ENCODE measurements at places on chromosomes 7 and 10. TPM values are rescaled to one million over a fixed set of nuclear protein-coding genes. Genes with fewer than 3 reads are reported as not detected.

GRCh38 chr7:45215601-45216062 is 58.0 kb downstream of the RAMP3 start:
- no peak for DNase-seq

The PRF1 gene
- 0.81 TPM for total RNA-seq

The MYPN gene
- total RNA-seq: 86.3 TPM

- peak; percentile 45 for DNase-seq
Measured at GRCh38 chr10:103671126-103671895, 177.8 kb downstream of the NEURL1 start.

- DNase-seq: no peak
Measured at GRCh38 chr7:139743967-139744767, 33.6 kb downstream of the HIPK2 start.

GRCh38 chr10:62817766-62818425 is 1.7 kb upstream of the EGR2 start:
- peak; percentile 72 for DNase-seq

The H2BK1 gene
- not detected for total RNA-seq

The CRHR2 gene
- total RNA-seq: 0.46 TPM

DNA sequence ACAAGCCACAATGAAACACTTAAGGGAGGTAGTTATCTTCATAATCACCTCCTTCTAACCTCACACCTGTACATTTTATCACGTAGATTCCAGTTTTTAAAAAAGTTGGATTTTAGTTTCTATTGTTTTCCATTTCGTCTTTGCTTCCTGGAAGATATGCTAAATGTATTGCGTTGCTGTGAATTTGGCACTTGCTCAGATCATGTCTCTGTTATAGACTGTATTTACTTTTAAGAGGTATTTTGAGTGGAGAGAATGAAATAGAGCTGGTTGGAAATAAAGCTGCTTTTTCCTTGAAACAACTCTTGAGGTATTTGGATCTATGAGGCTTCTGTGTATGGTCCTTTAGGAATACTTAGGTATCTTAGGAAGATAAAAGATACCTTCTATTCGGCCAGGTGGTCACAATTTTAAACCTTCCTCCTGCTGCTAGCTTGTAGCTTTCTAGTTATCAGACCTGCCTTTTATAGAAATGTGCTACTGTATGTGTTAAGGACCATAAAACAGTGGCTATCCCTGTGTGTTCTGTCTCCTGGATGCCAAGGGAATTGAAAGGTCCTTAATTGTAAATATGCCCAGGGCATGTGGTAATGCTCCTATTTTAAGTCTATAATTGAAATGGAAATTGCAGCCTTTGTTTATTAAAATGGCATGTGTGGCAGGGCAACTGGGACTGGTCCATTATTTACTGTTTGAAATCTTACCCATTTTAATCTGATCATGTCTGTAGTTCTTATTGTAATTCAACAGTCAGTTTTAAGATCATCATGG is 147.7 kb downstream of the SND1 start:
- no peak for DNase-seq

- no peak for DNase-seq
Measured at GRCh38 chr7:80584778-80585177, 53.7 kb upstream of the CD36 start.

The SEMA3A gene
- 13.1 TPM for total RNA-seq

DNA sequence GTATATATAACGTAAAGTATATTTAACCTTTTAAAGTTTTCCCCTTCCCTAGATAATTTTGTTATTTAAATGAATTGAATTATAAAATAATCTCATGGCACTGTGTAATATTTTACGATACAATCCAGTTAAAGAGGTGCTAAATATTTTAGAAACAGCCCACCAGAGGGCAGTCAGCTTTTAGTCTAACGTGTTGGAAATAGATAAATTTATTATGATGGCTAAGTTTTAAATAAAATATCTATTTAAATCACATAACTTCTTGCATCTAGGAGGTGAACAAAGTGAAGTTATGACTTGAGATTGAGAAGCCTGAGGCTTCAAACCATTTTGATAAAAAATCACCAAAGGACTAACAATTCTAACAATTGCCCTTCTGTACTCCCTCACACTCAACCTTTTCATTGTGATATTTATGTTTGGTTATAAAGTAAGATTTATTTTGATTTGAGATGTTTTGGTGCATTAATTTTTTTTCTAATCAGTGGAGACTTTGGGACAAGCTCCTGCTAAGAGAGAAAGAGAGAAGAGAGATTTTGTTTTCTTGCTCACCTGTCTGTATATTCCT is 171.5 kb upstream of the SP4 start:
- no peak for DNase-seq

GRCh38 chr10:106997721-106998120 is 166.8 kb downstream of the SORCS1 start:
- DNase-seq: peak; percentile 54

GRCh38 chr7:71236230-71237105 is 104.5 kb downstream of the GALNT17 start:
- DNase-seq: no peak

DNA sequence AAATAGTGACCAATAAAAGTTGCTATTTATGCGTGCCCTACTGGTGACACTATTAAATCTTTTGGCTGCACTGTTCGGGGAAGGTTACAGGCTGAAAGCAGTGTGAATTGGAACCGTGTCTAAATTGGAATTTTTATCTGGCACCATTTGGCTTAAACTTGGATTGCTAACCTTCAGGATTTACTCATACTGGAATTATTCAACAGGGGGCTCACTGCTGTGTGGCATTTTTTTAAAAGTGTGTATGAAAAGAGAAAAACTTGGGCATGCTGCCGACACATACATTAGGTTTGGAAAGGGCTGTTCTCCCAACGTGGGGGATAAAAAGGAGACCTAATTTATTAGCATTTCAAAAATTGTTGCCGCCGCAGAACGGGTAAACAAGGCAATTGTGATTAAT is 537.9 kb upstream of the MGMT start:
- DNase-seq: no peak

DNA sequence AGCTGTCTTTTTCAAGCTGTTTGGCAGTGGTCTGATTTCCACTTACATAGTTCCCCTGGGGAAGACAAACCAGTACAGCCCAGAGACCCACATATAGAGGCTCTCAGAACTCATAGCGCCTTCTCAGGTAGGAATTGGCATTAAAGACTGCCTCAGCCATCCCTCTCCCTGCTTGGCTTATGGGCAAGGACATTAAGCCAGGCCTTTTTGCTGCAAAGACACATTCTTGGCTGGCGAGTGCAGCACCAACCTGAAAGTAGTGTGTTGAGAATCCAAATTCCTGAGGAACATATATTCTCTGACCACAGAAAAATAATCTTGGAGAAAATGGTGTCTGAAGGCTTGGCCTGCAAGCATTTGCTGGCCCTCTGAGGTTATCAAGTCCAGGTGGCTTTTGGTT is 39.2 kb upstream of the HPS1 start:
- DNase-seq: no peak

- no peak for DNase-seq
Measured at GRCh38 chr7:131341690-131342089, 14.0 kb downstream of the MKLN1 start.

The NEUROD6 gene
- not detected for total RNA-seq

DNA sequence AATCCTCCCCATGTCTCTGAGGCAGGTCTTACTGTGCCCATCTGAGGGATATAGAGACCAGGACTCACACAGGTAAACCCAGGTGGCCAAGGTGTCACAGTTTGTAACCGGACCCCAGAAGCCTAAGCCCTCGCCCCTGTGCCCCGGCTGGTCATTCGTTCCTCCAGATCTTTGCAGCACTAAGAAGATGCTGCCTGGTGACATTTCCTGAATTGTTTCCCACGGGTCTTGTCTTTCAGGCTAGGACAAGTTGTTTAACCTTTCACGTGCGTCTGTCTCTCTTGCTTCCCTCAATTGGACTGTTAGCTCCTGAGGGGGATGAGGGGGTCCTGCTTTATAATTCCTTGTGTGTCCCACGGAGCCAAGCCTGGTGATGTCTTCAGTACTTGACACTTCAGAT is 158.0 kb downstream of the KCNMA1 start:
- DNase-seq: no peak

- DNase-seq: no peak
Measured at GRCh38 chr7:35828817-35829216, 28.0 kb downstream of the SEPTIN7 start.

DNA sequence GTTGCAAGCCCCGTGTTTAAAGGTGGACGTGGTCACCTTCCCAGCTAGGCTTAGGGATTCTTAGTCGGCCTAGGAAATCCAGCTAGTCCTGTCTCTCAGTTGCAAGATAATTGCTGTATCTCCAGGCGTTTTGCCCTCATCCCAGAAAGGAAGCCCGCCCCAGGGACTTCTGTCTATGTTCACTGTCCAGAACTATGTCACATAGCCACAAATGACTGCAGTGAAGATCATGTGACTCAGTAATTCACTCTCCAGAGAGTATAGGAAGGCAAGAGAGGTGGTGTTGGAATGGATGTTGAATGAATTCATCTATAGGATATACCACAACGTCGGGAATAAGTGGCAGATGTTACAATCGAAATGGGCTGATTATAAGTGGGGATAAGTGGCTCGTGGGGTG is 349 bp upstream of the ERVW-1 start:
- no peak for DNase-seq

GRCh38 chr7:106476751-106477150 is 184.2 kb downstream of the CCDC71L start:
- no peak for DNase-seq

The RUFY2 gene
- 10.0 TPM for total RNA-seq

The PRKAR1B gene
- 38.3 TPM for total RNA-seq
